ENCODE measurements at places on chromosomes 5 and 9.

GRCh38 chr9:112925058-112925641, 34.5 kb upstream of the SLC46A2 start:
- DNase-seq: no peak

GRCh38 chr5:161546470-161547301, at the start of gene GABRB2:
Gene GABRB2 (minus strand): TSS chr5:161546725. CDS start chr5:161546643, 82 bp downstream.
- peak; percentile 30 for DNase-seq

DNA sequence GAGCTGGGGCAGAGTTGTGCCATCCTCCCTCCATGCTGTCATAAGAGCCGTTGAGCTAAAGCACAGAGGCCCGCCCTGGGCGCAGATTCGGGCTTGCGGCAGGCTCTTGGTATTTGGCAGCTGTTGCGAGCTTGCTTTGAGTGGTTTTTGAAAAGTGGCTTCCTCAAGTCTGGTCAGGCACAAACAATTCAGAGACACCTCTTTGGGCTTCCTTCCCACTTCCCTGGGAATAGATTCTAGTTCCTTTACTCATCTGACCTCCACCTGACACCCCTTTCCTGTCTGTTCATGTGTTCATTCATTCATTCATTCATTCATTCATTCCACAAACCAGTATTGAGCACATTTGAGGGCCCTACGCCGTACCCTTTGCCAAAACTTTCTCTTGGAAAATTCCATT, 27.4 kb downstream of the NCS1 start:
- peak; percentile 30 for DNase-seq

GRCh38 chr9:115209601-115210306, 91.8 kb upstream of the TNC start:
- no peak for DNase-seq

DNA sequence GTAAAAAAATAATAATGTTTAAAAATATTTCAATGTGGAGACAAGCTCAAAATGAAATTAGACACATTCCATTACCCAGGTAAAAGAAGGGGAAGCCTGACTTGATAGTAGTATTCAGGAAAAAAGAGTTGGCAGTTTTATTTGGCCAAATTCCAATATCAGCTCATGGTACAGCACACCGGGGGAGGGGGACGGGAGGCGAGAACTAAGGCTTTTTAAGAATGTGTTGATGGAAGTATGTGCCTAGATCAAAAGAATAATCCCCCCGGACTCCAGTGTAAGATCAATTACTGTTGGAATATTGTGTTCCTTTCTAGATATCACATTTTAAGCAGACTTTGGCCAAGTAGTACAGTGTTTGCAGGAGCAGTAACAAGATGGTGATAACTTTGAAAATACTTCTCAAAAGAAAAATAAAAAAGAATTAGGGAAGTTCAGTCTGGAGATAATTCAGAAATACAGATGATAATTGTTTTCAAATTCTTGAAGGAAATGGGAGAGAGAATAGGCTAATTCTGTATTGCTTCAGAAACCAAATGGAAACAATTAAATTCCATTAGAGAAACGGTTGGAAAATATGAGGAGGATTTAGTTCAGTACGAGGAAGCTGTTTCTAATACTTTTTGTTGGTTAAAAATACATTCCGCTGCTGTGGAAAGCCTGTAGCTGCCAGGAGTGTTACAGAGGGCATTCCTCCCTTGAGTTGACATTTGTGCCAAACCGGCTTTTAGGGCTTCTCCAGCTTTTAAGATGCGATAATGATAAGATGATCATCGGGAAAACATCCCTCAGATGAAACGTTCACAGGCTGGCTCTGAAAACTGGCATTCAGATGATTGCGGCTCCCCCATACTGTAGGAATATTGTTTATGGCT, 98.1 kb upstream of the ERBIN start:
- no peak for DNase-seq

- no peak for DNase-seq
Observed at GRCh38 chr5:149160291-149160787, 19.0 kb downstream of the ABLIM3 start.

DNA sequence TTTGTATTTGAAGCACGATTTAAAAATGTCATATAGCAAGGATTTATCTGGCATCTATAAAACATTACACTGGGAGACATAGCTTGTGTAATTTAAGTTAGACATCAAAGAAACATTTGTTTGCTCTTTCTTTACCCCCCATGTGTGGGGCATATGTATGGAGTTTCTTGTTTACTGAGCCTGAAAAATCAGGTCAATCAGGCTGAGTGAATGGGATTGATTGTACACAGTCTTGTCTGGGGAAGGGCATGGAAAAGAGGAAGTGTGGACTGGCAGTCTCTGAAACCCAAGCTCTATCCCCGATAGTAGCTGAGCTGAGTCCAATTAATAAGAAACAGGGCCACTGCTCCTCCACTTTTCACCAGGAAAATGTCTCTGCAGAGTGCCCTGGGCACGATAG, 49.4 kb downstream of the SLC46A2 start:
- DNase-seq: no peak

DNA sequence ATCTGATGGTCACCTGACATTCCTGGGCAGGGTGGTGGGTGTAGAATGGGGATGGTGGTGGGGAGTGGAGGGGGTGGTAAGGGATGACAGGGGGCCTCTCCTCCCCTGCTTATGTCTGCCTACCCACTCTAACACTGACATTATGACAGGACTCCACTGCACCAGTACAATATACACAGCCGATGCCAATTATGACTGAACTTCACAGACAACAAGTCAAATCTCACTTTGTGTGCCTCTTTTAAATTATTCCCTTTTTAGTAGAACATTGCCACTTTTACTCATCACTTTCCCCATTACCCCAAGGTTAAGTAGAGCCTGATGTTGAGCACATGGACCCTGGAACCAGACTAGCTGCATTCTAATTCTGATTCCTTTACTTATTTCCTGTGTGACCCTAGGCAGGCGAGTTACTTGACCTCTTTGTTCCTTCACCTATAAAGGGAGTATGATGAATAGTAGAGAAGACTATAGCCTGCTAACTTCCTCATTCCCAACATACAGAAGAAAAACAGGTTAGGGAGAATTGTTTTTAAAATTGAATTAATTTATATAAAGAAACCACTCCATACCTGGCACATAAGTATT, 464.7 kb downstream of the DMRT2 start:
- no peak for DNase-seq

DNA sequence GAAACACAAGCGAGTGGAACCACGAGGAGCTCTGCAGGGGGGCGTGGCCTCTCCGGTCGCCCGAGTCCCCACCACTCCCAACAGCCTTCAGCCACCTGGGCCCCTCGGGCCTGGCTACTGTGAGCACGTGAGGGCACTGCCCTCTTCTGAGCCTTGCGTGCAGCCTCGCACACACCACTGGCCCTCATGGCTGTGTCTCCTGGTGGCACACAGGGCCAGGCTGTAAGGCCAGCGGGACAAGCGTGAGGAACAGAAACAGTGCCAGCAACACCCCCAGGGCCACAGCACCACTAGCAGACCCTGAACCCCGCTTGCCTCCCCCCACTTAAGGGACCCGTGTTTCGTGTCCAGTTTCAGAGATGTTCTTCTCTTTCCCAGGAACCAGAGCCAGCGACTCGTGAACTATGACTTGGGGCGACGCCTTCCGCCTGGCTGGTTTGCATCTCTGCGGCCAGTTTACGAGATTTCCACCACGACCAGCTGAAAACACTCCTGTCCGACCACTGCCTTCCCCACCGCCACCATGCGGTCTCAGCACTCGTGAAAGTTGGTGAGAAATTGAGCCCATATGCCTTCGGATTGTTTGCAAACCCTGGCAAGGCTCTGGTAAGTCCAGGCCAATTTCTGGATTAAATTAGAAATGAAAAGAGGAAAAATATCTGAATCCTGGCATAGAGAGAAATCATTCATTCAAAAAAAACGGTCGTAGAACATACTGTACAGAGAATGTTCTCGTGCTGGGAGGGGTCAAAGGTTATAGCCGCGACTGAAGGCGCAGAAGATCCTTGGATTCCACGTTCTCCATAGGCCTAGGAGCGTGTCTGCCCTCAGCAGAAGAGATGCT, 135.6 kb downstream of the ZNF354C start:
- no peak for DNase-seq

GRCh38 chr5:52864884-52865283, 77.2 kb downstream of the ITGA1 start:
- DNase-seq: no peak

DNA sequence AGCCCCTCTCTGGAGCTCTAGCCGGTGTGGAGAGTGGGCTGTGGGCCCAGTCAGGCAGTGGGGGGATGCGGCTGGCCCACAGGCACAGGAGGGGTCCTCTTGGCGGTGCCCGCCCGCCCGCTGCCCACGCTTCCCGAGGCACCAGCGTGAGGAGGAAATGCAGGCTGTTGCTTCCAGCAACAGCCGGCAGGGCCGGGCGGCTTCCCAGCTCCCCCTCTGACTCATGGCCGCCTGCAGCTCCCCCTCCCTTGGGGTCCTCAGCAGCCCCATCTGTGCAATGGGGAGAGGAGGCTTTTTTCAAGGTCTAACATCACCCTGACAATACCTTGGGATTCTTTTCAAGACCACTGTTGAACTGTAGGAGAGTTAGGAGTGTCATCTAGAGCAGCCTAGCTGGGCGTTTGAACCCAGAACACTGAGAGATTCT, 10.4 kb downstream of the CXXC5 start:
- peak; percentile 53 for DNase-seq

GRCh38 chr5:68347536-68347935, 132.0 kb downstream of the PIK3R1 start:
- DNase-seq: no peak

- DNase-seq: no peak
Observed at GRCh38 chr9:15693701-15694100, 140.9 kb downstream of the CCDC171 start.

Data from upper lobe of left lung (tissue), 6 donors.